ENCODE measurements at places on chromosomes 5 and 9. TPM values are rescaled to one million over a fixed set of nuclear protein-coding genes. Genes with fewer than 3 reads are reported as not detected.

- DNase-seq = peak; percentile 35
Observed at GRCh38 chr5:172533399-172534228, 79.3 kb upstream of the SH3PXD2B start.

GRCh38 chr5:180297587-180298282, 5.9 kb upstream of the MAPK9 start:
- DNase-seq = no peak

DNA sequence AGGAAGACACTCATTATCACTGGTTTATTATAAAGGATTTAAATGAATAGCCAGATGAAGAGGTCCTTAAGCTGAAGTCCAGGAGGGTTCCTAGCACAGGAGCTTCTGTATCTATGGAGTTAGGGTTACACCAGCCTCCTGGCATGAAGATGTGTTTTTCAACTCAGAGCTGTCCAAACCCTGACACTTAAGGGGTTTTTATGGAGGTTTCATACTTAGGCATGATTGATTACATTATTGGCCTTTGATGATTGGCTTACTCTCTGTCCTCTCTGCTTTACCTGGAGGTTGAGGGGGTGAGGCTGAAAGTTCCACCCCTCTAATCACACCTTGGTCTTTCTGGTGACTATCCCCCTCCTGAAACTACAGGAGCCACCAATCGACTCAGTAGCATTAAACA, 84.9 kb upstream of the ZNF169 start:
- no peak for DNase-seq

DNA sequence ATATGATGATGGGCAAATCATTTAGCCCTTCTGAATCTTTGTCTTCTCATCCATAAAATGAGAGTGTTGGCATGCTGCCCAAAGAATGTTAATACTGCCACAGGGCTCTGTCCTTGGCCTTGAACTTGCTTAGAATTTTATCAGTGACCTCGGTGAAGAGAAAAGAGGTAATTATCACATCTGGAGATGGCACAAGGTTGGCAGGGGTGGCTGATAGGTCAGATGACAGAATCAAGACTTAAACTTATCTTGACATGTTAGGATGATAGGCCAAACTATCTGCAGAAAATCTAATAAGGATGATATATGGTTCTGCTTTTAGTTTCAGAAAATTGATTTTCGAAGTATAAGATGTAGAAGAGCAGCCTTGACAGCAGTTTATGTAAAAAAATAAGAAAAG, 599.1 kb upstream of the CLINT1 start:
- no peak for DNase-seq

GRCh38 chr5:134070725-134071613, 43.5 kb upstream of the TCF7 start:
- DNase-seq = peak; percentile 68

IFNA5 gene
- not detected for total RNA-seq

DNA sequence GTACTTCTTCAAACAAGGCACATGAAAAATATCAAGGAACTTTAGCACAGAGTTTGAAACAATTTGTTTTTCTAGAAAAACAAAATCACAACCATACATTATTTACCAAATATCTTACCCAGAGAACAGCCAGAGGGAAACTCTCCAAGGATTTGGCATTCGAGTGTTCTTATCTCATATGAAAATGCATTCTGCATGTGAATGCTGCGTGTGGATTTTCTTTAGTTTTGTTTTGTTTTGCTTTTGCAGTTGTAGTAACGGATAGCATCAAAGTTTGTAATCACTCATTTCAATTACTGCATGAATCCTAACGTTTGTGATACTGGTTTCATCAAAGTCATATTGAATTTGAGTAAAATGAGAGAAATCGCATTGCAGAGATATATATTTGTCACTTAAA, 28.0 kb downstream of the ADAMTSL1 start:
- no peak for DNase-seq

GRCh38 chr9:74861071-74861470, 26.6 kb downstream of the TRPM6 start:
- no peak for DNase-seq

DNA sequence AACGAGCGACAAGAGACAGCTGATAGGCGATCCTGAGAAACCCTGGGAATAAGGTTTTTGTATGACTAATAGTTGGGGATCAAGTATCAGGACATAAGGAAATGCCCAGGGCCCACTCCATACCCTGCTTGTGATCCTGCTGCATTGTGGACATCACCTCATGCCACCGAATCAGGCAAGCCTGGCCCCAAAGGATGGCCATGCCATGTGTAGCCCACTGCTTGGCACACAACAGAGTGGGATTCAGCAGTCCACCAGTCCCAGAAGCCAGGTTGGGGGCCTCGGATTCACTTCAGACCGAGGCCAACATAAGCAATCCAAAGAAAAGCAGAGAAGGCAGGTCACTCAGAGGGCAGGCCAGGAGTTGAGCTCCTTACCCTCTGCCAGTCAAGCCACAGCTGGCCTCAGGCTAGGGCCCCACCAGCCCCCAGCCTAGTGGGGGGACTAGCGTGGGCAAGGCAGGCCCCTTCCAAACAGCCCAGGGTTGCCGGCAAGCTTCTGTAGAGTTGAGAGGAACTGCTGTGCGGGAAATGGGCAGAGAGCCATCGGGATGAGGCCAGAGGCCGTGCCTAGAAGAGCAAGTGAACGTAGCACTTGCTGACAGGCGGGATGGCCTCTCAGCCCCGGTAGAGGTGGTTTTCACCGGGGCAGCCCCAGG, 5.0 kb downstream of the NOP16 start:
- no peak for DNase-seq

DNA sequence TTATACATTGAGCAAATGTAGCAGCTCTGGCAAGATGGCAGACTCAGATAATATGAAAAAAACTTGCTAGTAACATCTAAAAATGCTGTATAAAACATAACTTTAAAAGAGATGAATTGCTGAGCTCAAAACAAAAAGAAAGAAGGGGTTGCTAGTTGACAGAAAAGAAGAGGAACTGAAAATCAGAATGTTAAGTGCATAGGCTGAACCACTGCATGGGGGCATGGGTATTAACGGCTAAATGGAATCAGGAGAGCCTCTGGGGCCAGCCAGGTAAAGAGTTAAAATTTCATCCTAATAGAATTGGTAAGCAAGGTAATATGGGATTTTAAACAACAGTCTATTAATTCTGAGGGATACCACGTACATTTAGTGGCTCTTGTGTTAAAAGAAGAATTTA, 146.8 kb downstream of the SMC2 start:
- DNase-seq = no peak

All from bronchial epithelial cell (primary cell).